ENCODE measurements at places on chromosomes 11 and 22.
A peak's percentile ranks its signal among the peaks of the same experiment; 100 is the strongest.

DNA sequence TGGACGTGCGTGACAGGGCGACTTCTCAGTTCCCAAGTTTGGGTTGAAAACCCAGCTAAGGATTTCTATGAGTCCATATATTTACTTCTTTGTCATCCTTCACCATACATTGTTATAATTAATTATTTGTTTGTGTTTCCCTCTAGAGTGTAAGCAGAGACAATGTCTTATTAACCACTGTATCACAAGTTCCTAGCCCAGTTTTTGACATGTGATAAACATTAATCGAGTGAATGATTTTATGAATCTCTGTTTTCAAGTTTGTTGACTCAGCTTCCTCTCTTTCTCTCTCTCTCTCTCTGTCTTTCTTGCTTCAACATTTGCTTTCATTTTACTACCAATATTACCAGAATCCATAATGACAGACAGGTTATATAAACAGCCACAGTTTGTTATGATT lies 1259.6 kb upstream of the TENM4 start:
- DNase-seq: no peak

DNA sequence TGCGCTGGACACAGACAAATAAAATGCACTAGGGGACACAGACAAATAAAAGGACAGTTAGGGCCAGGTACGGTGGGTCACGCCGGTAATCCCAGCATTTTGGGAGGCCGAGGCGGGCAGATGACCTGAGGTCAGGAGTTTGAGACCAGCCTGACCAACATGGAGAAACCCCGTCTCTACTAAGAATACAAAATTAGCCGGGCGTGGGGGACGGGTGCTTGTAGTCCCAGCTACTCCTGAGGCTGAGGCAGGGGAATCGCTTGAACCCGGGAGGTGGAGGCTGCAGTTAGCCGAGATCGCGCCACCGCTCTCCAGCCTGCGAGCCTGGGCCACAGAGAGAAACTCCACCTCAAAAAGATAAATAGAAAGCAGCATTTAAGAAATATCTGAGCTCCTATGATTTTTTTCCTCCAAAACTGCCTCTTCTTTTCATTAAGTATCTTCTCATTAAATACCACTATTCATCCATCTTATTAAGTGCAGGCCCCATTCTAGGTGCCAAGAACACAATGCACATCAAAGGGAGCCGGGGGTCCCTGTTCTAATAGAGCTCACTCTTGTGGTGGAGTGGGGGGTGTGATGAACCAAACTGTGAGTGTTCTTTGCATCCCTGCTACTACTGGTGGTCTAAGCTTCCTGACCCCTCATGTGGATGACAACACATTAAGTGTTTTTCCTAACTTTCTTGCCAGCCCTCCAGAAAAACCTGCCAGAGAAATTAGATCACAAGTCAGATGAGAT lies 766 bp upstream of the ZNHIT2 start:
- no peak for DNase-seq

GRCh38 chr22:46139895-46140350 lies 10.4 kb upstream of the PPARA start:
- no peak for DNase-seq

DNA sequence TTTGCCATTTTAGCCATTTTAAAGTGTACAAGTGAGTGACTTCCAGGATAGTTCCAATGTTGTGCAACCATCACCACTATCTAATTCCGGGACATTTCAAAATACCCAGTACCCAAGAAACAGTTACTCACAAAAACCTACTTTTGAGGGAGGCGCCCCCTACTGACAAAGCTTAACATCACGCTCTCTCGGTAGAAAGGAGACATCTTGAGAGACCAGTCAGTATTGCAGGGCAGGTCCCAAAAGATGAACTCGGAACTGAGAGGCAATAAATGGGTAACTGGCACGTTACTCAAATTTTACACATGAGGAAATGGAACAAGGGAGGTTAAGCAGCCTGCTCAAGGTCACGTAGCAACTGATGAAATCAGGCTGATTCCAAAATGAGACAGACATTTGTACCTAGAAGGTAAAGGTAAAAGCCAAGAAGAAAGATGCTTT lies 50.0 kb upstream of the POU2AF1 start:
- DNase-seq: no peak

DNA sequence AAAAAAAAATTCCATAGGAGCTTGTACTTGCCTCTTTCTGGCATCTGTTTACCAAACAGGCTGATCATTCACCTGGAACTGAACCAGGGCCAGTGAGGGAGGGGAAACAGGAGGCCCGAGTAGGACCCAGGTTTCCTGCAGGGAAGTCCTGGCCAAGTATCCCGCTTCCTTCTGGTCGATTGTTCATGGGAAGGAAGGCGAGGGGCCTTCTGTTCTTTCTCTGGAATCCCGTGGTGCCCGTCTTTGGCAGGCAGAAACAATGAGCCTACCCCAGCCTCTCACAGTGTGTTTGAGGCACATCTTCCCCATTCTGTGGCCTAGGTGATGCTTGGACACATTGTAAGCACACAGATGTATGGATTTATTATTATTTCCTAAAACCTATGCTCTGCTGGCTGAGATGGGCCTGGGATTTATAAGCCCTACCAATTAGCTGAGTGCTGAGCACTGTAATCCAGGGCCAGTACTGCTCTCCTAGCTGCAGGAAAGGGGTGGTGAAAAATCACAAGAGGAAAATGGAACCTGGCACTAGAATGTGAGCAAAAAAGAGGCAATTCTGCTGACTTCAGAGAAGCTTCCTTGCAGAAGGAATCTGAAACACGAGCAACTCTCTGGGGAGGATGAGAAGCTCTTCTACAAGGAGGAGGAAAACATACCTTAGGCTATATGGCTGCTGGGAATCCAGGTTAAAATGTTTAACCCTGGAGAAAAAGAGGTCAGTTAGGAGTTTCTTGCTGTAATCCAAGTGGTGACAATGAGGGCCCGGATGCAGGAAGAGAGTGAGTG lies 53.5 kb downstream of the PRR5L start:
- DNase-seq: no peak

DNA sequence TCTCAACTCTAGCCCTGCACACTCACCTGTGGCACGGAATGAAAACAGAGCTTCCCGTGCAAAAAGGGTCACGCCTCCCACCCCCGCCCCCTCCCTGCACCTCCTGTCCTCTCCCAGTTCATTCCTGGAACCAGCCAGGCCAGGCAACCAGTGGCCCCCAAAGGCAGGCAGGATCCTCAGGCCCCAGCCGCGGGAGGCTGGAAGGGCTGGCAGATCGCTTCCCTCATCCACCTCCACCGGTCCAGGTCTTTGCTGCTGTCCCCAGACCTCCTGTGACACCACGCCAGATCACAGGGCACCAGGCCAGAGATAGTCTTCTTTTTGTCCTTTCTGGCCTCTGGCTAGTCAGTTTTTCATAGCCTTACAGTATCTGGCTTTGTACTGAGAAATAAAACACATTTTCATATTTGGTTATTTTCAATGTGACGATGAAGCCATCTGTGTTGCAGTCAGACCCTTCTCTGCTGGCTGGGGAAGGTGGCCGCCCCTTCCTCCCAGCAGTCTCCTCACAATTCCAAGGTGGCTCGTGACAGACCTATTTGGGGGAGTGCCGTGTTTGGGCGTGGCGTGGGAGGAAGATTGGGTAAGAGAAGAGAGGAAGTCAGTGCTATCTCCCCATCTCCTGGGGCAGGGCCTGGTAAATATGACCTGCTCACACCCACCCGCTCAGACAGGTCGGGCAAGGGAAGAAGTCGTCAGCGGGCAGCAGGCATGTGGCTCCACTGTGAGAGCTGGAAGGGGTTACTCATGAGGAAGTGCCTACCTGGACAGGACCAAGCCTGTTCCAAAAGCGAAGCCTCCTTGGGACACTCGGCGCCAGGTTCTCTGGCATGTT lies 9.1 kb downstream of the SSH3 start:
- DNase-seq: peak; percentile 95

GRCh38 chr22:45072322-45072903 lies 62.6 kb upstream of the PHF21B start:
- no peak for DNase-seq

GRCh38 chr11:81979448-81979847 lies 754.2 kb downstream of the FAM181B start:
- DNase-seq: no peak

DNA sequence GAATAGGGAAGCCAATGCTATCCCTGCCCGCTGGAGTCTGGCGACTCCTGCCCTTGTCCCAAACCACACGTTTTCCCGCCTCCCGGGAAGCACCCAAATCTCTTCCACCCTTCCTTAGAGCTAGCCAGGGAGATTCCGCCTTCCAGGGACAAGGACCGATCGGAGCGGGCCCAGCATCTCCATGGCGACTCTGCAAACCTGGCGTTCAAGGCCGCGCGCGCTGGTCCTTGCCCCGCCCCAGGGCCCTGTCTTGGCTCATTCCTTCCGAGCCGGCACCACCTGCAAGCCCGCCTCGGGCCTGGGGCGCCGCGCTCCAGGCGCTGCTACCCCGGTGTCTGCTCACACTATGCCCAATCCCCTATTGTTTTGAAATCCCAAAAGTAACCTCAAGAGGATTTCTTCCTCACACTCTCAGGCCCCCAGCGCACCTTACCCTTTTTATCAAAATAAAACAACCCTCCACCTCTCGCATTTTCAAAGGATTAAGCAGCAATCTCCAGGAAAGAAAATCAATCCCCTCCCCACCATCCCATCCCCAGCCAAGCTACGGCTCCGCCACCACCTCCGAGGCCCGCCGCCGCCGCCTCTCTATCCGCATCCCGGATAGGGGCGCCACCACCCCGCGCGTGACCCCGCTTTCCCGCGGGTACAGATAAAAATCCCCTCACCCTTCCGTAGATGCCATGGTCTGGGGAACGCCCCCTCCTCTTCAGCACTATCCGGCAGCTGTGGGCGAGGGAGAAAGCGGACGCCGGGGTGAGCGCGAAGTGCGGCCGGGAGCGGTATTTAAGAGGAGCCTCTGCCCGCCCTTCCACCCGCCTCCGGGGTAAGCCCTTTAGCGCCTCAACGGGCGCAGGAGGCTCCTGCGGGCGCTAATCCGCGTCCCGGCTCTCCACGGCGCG lies 825 bp downstream of the SLC1A2 start:
- no peak for DNase-seq

DNA sequence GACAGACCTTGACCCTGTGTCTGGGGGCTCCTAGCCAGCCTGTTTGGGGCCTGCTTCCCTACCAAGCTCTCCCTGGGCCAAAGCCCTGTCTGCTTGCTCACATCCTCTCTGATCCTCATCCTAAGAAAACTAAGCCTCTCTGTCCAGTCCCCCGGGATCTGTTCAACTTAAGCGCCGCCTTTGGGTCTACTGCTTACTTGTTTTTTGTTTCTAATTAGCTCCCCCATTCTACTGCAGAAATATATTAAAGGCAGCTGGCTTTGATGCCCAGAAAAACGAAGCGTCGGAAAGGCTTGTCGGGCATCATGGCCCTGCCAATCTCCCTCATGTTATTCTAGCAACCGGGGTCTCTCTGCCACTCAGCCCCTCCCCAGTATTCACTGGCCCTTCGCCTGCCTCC lies 3.4 kb downstream of the DSCAML1 start:
- DNase-seq: no peak

DNA sequence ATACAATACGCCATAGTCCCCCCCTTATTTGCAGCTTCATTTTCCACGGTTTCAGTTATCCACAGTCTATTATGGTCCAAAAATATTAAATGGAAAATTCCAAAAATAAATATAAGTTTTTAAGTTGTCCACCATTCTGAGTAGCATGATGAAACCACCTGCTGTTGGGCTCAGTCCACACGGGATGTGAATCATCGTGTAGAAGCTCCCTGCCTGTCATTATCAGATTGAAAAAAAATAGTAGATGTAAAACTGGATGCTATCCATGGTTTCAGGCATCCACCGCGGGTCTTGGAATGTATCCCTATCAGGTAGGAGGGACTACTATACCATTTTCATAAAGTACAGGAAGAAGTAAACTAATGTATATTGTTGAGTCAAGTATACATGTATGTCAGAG lies 127.4 kb downstream of the TTC17 start:
- DNase-seq: no peak
